ENCODE measurements at places on chromosomes 5 and 9.

- no peak for DNase-seq
Measured at GRCh38 chr5:136529081-136529480, 163.7 kb upstream of the TRPC7 start.

- DNase-seq: no peak
Measured at GRCh38 chr5:92527311-92528078, 1053.5 kb downstream of the NR2F1-AS1 start.

- DNase-seq: no peak
Measured at GRCh38 chr9:136603216-136603615, 57.4 kb upstream of the NOTCH1 start.

GRCh38 chr5:159909126-159909525 is 7.2 kb upstream of the ADRA1B start:
- no peak for DNase-seq

DNA sequence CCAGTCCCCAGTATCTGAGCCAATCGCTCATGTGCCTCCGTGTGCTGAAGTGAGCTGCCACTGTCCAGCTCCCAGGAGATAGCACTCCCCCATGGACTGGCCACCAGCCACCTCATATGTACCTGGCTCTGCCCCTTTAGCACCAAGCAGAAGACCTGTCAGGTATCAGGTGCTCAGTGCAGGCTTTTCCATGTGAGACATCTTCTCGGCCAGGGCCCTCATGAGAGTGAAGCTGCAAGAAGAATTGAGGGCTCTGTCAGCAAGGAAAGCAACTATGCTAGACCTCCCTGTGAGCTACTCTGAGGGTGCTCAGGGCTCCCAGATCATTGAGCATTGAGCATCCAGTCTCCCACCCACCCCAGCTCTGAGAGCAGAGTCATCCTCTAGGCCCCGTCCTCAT is 264.2 kb upstream of the ADAMTS16 start:
- DNase-seq: no peak

DNA sequence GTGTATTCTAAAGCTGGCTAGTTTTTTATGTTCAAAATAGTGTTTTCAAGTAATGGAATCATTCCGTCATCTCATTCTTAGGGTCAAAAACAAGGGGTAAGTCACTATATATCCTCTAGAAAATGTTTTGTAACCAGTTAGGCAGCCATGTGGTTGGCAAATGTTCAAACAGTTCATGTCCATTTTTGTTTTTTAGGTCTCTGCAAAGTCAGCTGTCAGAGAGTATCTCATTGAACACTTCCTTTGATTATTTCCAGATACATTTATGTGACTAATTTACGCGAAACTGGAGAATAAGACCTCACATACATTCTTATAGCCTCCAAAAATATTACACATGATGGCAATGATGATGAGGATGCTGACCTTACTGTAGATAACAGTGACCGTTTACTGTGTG is 50.4 kb downstream of the TRIO start:
- no peak for DNase-seq

GRCh38 chr5:173412566-173412965 is 84.4 kb upstream of the STC2 start:
- no peak for DNase-seq

GRCh38 chr9:105693435-105694189 is 729 bp upstream of the TMEM38B start:
- DNase-seq: no peak

GRCh38 chr9:111375817-111376564 is 46.0 kb upstream of the OR2K2 start:
- DNase-seq: no peak

DNA sequence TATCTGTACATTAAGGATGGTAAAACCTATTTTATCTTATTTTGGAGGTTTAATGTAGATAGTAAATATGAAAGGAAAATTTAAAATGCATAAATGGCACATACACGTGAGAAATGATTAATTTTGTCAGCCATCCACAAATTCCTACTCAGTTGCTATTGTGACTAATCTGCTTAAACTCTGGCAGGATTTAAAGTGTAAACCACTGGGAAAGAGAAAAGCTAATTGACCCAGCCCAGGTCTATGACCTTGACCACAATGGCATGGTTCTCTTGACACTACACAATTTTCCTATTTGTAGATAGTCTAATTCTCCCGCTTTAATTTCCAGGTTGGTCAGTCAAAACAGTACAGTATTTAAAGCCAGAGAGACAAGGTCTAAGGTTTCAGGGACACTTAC is 459.0 kb upstream of the KLF4 start:
- DNase-seq: no peak

GRCh38 chr9:36878986-36879982 is 154.8 kb downstream of the PAX5 start:
- DNase-seq: no peak

GRCh38 chr5:61254969-61255555 is 77.0 kb upstream of the ZSWIM6 start:
- no peak for DNase-seq

DNA sequence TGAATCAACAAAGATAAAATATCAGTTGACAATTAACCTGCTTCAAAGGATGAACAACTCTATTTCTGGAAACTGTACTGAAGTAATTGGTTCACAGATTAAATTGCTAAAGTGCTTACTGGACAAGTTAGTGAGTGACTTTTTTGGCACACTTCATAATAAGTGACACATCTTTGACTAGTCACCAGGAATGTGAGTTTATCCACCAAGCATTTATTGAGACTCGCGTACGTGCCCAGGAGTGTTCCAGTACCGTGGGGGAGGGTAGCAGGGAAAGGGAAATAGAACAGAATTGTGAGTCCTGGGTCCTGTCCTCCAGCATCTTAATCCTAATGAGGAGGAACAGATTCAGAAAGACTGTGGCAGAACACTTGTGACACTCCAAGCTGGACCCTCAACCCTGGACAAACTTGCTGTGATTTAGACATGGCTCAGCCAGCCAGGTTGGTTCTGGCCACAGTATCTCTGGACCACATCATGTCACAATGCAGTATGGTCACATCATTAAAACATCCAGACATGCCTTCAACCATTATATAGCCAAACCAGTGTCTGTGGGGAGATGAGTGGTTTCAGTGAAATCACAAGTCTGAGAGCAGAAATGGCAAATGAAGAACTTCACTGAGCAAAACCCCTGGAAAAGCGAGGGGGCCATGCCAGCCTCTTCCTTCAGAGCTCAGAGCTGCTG is 623.1 kb downstream of the BNC2 start:
- DNase-seq: no peak

DNA sequence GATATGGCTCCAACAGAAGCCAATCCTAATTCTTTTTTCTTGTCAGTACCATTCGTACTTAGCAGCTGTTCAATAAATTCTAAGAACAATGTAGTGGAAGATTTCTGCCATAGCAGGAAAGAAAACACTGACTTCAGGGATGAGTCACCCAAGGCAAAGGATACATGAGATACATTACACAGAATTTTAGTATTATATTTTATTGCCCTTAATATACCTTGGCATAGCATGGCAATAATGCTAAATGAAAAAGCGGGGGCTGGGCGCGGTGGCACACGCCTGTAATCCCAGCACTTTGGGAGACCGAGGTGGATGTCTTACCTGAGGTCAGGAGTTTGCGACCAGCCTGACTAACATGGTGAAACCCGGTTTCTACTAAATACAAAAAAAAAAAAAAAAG is 619.1 kb upstream of the DAB2 start:
- no peak for DNase-seq

GRCh38 chr5:166540156-166540555 is 1751.3 kb upstream of the WWC1 start:
- DNase-seq: no peak

DNA sequence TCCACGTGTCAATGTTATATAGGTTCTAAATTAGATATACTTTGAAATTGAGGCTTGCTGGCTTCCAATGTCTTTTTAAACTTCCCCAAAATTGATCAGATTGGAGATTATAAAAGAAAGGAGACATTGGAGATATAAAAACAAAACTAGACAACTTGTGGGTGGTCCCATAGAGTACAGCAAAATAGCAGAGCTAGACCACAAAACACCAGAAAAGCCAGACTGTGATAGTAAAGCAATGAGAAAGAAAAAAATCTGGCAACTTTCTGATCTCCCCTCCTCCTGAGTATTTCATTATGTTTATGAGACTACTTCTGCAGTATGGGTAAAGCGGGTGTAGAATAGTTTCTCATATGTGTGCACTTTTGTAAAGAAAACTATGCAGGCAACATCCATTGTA is 713.8 kb upstream of the MEF2C start:
- DNase-seq: no peak

DNA sequence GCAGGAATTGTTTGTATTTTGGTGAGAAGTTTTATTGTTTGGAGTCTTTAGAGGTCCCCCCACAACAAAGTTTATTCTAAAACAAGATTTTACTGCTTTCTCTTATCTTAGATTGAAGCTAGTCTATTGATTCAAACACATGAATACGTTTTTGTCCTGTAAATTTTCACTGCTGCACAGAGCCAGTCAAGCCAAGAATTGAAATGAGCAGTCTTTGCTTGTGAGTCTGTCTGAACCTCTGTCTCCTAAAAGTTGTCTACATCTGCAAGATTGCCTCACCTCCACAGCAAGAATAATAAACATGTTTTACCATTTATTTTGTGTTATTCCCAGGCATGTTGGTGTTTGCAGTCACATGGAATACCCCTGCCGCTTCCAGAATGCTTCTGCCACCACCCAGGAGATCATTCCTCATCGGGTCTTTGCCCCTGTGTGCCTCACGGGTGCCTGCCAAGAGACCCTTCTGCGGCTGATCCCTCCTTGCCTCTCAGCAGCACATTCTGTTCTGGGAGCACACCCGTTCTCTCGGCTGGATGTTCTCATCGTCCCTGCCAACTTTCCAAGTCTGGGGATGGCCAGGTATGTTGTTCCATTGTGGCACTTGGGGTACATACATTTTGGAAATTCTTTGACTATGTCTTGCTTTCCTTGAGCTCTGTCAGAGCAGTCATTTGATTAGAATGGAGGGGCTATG is 74.1 kb downstream of the AOPEP start:
- no peak for DNase-seq

GRCh38 chr5:22787807-22788206 is 65.3 kb downstream of the CDH12 start:
- no peak for DNase-seq

- DNase-seq: no peak
Measured at GRCh38 chr5:129763651-129764050, 15.8 kb downstream of the MINAR2 start.

- DNase-seq: no peak
Measured at GRCh38 chr5:81883371-81883770, 88.5 kb upstream of the ATG10 start.

- no peak for DNase-seq
Measured at GRCh38 chr5:138160706-138161105, 17.7 kb downstream of the BRD8 start.

DNA sequence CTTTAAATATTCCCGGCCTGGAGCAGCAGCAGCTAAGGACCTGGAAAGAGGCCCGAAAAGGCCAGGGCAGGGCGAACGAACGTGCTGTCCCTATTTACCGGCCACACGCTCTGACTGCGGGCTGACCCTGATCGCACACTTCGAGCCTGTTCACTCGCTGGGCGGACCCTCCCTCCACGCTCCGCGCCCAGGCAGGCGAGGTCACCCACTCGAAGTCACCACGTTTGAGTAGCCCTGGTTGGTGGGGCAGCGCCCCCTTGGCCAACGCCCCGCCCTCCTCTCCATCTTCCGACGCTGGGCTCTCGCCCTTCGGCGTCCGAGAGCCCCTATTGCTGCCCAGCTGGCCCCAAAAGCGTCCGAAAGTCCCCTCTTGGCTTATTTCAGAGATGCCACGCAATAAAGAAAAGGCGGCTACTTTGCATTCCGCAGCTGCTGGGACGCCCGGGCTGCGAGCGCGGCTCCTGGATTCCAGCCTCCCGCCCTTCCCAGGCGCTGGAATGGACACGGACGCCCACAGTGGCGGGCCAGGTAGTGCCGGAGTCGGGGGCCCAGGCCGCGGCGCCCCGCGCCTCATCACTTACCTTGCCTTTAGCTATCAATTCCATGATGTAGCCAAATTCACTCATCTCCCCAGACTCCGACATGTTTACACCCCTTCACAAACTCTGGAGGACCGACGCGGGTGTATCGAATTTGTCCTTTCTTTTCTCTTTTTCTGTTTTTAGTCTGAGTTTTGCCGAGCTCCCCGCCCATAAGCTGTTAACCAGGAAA is 9.9 kb upstream of the TRIM36 start:
- DNase-seq: no peak

GRCh38 chr9:16866587-16866986 is 3.9 kb downstream of the BNC2 start:
- no peak for DNase-seq

DNA sequence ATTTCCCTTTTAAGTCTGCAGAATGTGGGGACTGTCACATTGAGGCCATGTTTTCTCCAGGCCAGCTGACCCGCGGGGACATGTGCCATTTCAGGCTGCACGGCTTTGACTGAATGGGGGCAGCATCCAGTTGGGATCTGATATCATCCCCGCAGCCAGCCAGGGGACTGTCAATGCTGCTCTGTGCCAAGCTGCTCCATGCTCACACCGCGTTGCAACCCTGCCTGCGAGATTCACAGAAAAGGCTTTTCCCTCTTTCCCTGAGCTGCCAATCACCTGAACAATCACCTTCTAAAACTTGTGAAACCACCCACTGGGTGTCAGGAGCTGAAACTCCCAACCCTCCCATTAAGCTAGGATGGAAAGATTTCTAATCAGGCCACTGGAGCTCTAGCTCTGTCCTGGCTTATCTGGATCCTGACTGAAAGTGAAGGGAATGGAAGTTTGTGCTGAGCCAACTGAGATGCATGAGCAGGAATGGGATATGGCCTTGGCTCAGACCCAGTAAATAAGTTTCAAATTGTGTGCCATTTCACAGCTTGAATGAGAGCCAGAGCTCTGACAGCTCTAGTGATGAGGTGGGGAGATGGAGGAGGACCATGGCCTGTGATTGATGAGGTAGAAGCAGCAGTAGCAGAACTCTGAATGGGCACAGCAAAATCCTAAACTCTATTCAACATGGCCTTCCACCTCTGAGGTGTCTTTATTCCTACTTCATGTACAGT is 34.5 kb upstream of the ZNF366 start:
- DNase-seq: no peak

DNA sequence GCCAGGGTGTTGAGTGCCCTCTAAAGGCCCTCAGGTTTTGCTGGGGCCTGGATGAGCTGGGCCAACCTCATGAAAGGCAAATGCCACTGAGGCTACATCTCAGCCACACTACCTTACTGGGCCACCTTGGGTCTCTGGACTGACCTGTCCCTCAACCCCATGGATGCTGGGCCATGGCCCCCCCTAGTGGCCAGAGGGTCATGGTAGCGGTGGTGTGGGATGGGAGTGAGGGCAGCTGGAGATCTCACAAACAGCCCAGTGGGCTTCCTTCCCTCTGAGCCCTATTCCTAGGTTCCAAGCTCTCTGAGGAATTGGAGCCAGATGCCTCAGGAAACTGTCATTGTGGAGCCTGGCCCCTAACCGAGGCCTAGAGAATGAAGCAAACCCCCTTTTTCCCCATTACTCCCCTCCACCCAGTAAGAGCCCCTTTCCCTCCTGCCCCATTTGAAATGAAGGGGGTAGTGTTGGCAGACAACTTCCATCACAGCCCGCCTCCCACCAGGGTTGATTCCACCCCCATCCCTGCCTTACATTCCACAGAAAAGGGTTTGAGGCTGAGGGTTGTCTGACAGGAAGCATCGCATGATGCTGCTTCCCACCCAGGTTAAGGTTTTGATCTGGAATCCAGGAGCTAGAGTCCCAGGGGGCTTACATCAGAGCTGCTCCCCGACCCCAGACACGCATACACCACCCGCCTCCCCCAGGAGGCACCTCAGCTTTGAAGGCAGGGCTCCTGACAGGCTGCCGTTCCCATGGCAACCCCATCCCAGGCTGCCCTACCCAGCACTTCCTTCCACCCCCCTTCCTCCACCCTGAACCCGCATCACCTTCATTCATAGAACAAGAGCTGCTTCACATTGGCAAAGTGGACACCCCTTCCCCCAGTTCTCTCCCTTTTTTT is 63.9 kb downstream of the PCDH1 start:
- DNase-seq: no peak

All from NCI-H2081 treated with DMSO at 0.1 percent for 48 hours (cell line).